ENCODE measurements at places on chromosomes 6 and 20. TPM values are rescaled to one million over a fixed set of nuclear protein-coding genes. Genes with fewer than 3 reads are reported as not detected.

GRCh38 chr6:137652961-137653705 is 158.9 kb upstream of the OLIG3 start:
- DNase-seq, result no peak

DNA sequence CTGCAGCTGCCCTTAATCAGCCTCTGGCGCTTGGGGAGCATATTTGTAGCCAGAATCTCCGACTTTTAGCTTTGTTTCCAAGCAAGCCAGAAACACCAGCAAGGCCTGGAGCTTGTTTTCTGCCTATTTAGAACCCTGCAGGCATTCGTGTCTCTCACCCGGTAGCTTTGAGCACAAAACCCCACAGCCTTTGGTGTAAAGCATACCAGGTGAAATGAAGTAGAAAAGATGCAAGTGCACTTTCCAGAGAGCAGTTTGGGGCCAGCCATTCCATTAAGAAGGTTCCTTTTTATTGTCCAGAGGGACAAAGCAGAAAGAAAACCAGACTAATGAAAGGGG is 736 bp downstream of the FAM217B start:
- DNase-seq, result no peak

- DNase-seq, result peak; percentile 76
These were observed 76.4 kb upstream of the RNF24 start for GRCh38 chr20:4091490-4092479.

The ALDH8A1 gene
- 0.47 TPM for total RNA-seq

- no peak for DNase-seq
These were observed 1230.1 kb downstream of the HACE1 start for GRCh38 chr6:103629613-103630012.

GRCh38 chr6:10256113-10256690 is 158.7 kb downstream of the TFAP2A start:
- DNase-seq, result peak; percentile 77

GRCh38 chr6:105952772-105953690 is 133.1 kb upstream of the PRDM1 start:
- DNase-seq, result no peak

GRCh38 chr6:84719152-84719551 is 45.2 kb downstream of the TBX18 start:
- no peak for DNase-seq

- no peak for DNase-seq
These were observed 90.4 kb downstream of the MAP3K7 start for GRCh38 chr6:90496258-90497016.

The UCKL1 gene
- 35.3 TPM for total RNA-seq

- peak; percentile 63 for DNase-seq
These were observed 626.1 kb upstream of the ID4 start for GRCh38 chr6:19210849-19211590.

The GPX5 gene
- total RNA-seq, result not detected

GRCh38 chr6:76422511-76423213 is 350.2 kb upstream of the IMPG1 start:
- no peak for DNase-seq

- peak; percentile 87 for DNase-seq
These were observed 116.5 kb upstream of the ESR1 start for GRCh38 chr6:151690768-151691562.

The SIRPD gene
- total RNA-seq, result not detected

The AIF1 gene
- total RNA-seq, result 0.76 TPM

The GPR6 gene
- not detected for total RNA-seq

The OOEP gene
- total RNA-seq, result not detected

- no peak for DNase-seq
These were observed 1.7 kb upstream of the HCK start for GRCh38 chr20:32050324-32050841.

The ARMH2 gene
- total RNA-seq, result not detected

The CDC40 gene
- 39.5 TPM for total RNA-seq

DNA sequence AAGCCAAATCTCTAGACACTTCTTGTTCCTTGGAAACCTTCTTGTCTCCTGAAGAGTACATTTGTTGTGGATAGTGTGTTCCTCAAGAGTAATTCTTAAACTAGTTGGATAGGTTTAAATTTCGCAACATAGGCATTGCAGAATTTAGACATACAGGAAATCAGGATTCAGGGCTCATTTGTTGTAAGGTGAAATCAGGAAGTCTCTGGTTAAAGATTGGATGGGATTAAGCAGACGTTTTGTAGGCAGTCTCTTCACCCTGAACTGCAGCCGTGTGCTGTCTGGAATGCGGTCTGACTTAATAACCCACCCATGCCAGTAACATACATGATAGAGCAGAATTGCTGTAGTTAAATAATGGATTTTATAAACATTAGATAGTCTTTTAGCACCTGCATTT is 21.7 kb downstream of the HIVEP1 start:
- no peak for DNase-seq

DNA sequence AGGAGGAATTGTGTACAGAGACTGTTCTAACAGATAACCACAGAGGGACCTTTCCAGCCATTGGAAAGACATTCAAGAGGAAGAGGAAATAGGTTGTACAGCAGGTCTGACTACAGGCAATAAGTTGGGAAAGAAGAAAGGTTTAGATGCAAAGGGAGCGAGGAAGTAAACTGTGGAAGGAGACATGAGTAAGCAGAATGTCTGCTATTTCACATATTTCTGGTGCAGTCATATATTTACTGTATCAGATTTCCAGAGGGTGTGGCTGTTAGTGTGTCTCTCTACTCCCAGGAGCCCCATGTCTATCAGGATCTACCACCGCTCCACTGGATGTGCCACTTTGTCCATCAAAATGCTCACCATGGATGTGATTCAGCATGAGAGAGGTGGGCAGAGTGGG is 25.9 kb downstream of the MRS2 start:
- no peak for DNase-seq

GRCh38 chr20:45752746-45753145 is 30.6 kb downstream of the SPINT4 start:
- no peak for DNase-seq

GRCh38 chr20:4674672-4675071 is 47.0 kb upstream of the PRND start:
- no peak for DNase-seq

DNA sequence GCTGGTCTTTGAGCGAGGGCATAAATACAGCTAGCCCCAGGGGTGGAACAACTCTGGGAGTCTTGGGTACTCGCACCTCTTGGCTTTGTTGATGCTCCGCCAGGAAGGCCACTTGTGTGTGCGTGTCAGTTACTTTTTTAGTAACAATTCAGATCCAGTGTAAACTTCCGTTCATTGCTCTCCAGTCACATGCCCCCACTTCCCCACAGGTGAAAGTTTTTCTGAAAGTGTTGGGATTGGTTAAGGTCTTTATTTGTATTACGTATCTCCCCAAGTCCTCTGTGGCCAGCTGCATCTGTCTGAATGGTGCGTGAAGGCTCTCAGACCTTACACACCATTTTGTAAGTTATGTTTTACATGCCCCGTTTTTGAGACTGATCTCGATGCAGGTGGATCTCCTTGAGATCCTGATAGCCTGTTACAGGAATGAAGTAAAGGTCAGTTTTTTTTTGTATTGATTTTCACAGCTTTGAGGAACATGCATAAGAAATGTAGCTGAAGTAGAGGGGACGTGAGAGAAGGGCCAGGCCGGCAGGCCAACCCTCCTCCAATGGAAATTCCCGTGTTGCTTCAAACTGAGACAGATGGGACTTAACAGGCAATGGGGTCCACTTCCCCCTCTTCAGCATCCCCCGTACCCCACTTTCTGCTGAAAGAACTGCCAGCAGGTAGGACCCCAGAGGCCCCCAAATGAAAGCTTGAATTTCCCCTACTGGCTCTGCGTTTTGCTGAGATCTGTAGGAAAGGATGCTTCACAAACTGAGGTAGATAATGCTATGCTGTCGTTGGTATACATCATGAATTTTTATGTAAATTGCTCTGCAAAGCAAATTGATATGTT is 19.2 kb downstream of the IRF4 start:
- DNase-seq, result no peak

DNA sequence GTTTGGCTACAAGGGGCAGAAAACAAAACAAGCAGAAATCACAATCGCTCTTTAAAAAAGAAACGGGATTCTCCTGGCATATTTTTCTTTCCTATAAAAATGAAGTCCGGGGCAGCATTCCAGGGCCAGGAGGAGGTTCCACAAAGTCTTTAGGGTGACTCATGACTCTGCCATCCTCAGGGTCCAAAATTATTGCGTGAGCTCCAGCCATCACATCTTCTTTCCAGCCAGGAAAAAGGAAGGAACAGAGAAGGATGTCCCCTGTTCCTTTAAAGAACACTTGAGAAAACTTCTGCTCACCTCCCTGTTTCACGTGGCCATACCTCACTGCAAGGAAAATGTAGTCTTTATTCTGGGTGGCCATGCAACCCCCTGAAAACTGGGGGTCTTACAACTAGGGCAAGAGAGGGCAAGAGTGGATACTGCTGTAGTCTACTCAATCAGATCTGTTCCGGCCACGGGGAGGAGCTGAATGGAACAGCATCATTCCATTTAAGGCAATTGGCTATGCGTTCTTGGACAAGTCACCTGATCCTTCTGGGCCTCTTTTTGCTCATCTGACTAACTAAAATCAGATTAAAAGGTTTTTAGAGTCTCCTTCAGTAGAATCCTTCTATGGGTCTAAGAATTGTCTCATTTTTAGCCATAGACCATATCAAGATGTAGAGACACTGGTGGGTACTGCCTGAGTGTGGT is 49.4 kb downstream of the CTCFL start:
- peak; percentile 82 for DNase-seq
